ENCODE measurements at places on chromosomes 3 and 15.

DNA sequence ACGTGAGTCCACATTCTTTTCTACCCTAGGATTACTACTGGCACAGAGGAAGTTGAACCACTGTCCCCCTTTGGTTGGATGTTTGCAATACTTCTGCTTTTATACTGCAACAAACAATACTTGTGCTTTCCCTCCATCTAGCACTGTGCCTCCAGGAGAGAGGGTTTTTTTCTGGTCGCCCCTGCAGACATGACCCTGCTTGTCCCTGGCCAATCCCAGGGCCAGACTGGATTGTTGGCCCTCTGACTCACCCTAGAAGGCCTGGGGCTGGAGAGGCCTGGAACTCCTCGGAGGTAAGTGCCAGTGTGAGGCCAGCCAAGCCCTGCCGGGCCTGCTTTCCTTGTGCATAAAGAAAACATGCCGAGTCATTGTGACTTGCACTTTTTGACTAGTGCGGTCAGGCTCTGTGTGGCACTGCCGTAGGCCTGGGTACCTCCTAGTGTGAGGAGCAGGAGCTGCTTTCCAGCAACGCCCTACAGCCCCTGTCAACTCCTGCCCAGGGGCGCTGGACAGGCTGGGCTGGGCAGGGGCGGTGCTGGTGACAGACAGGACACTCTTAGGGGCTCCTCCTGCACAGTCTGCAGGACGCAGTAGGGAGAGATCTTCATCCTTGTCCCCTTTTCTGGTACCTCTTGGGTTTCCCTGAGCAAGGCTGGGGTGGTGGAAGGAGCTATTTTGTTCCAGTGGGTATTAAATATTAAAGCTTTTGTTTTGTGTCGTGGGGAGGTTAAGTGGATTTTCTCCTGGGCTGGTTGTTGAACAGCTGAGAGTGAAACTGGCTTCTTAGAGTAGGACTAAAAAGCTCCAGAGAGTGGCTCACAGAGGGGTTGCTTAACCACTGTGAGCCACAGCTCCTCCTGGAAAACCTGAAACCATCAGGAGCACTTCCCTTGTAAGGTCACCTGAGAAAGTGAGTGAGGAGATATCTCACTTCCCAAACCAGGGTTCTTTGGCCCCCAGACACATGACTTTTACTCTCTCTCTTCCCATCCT is 14.4 kb upstream of the TKT start:
- peak; percentile 88 for DNase-seq

DNA sequence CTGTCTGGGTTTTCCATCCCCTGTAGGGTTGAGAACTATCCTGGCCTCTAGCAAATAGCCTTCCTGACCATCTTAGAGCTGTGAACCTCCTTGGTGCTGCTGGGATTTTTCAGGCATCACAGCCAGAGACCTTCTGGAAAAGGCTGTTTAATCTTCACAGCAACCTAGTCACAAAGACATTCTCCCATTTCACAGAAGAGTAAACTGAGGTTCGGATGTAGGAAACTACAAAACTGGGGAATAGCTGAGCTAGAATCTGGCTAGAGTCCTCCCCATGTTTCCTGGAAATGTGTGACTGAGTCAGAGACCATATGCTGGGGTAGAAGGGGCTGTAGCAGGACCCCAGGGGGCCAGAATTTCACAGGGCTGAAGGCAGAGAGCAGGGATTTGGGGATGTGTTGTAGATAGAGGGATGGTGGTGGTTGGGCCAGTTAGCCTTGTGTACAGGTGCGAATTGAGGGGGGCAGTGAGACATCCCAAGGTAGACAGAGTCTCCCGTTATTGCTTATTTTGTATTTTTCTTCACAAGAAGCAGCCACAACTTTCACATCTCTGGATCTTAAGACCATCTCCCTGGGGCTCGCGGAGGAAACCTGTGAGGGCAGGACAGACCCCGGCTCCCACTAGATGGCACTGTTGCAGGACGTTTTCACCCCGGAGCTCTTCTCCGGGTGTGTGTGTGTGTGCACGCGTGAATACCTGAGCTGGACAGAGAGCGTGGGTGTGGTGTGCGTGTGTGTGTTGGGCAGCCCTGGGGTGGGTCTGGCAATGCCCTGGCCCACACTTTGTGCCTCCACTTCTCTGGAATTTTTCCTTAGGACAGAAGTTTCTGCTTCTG is 66.9 kb upstream of the PRR23C start:
- DNase-seq: peak; percentile 74

DNA sequence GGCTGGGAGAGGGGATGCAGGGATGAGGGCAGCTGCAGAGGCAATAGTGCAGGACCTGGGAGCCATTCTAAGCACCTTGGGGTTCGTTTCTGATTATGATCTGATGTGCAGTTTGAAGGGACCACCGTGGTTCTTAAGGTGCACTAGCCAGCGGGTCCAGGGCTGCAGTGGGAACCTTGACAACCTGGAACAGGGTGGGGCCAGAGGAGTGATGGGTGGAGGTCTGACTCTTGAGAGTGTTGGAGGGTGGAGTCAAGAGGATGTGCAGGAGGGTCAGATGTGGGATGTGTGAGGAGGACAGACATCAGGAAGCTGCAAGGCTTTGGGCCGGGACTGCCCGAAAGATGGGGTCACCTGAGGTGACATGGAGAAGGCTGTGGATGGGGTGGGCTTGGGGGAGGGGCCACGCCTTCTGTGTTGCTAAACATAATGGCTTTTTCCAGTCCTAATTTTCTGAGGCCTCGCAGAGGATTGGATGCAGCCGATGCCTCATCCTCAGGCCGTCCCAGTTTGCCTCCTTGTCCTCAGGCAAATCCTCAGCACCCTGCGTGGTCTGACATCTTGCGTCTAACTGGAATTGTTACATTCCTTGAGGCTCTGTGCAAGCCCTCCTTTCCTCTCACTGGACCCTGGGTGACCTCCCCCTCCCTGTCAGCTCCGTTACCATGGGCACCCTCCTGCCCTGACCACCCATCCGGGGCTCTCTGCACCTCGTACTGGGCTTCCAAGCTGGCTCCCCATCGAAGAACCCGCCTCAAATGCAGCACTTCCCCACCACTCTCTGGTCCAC is 61.4 kb upstream of the TRPM1 start:
- no peak for DNase-seq

- no peak for DNase-seq
Observed at GRCh38 chr3:147493065-147493464, 83.9 kb downstream of the ZIC1 start.

DNA sequence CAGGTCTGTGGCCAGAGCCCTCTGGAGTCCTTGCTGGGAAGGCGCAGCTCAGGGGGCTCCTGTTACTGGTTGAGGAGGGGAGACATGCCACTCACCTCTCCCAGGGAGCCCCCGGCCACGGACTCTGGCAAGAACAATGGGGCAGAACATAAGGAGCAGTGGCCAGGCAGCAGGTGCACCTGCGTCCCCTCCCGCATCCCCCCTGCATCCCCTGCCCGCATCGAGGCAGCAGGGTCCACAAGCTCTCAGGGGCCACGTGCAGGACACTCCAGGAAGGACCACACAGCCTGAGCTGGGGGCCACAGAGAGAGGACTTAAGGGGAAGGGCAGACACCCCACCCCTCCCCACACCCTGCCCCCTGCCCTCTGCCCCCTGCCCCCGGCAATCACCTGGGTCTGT is 73.0 kb downstream of the TFRC start:
- DNase-seq: no peak

Data from neural progenitor cell (in vitro differentiated cells).